ENCODE measurements at places on chromosomes 1 and 21.

DNA sequence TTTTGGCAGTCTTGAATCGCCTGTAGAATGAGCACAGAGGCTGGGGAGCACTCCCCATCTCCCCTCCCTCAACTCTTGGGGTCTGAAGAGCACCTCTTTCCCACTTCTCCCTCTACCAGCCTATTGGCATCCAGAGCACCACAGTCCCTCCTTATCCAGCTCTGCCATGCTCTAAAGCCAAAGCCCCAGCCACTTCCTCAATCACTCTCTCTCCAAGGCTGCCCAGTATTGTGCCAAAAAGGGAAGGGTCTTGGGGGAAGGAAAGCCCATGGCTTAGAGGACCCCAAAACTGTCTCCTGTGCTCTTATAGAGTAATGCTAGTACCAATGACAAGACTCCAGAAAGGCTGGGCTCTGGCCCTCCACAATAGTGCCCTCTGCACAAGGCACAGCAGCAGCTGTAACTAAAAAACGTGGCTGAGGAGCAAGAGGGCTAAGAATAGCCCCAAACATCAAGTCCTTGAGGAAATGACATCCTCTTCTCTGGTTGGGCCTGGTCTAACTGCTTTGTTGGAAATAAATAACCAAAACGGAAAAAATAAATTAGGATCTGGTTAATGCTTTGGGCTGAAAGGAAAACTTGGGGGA lies 28.4 kb downstream of the SLC27A3 start:
- no peak for DNase-seq

GRCh38 chr1:50490640-50491039 lies 67.4 kb upstream of the DMRTA2 start:
- DNase-seq, result no peak

DNA sequence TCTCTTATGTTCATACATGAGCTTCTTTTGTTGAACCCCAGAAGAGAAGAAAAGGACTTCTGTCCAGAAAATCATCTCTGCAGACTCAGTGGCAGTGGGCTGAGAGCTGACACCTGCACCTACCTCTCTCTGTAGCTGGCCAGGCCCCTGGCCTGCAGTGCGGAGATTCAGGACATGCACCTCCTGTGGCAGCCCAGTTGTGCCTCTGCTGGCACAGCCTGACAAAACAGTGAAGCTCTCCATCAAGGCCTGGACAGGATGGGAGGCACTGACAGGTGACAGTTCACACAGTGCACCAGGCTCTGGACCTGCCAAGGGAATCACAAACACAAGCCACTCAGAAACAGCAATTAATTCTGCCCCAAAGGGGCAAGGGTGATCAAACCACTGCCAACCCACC lies 88.8 kb downstream of the TGFBR3 start:
- no peak for DNase-seq

DNA sequence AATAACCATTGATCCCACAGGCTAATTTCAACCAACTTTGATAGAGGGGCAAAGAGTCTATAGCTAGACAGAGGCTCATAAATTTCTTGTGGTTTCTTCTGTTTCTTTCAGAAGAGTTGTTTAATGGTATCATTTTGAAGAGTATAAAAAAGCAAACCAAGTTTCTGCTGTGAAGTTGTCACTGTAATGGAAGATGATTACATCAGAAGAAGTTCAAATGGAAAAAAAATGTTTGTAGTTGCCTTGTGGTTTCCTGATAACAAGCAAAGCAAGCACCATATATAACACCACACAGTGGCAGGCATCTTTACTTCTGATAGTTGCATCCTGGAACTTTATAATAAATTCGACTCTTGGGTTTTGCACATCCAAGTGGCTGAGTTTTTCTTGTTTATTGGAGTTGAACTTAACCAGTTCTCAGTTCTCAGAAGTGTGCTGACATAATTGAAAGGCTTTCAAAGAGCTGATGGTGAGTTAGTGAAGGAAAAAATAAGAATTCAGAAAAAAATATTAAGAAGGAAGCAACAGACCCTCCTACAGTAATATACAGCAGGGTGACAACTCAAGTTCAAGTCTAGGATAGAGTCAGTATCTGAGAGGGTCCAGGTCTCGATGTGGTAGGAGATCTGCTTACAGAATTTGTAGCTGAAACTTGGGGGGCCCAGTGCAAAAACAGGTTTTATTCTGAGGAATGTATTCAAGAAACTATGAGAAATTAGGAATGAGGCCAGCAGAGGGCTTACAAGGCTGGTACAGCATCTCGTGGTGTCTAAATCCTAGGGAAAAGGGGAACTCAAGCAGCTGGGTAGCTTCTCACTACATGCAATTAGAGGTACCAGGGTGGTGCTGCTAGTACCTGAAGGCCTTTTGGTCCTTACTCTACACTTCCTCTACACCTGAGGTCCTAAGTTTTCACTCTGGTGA lies 123.5 kb downstream of the CRB1 start:
- DNase-seq, result no peak

DNA sequence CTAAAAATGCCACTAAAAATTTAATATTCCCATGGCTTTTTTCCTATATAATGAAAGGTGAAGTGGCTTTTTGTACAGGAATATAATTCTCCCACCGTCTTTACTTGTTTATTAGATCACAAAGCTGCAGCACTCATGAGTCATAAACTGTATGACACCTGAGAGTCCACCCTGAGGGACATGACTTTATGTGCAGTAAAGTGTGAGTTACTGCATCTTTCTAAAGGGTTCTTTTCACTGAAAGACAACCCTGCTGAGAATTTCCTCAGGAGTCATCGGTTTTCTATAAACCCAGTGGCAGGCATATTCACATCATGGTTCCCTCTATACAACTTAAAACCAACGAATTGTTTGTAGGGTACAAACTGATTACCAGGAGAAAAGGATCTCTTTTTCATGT lies 77.4 kb downstream of the APP start:
- DNase-seq, result no peak

DNA sequence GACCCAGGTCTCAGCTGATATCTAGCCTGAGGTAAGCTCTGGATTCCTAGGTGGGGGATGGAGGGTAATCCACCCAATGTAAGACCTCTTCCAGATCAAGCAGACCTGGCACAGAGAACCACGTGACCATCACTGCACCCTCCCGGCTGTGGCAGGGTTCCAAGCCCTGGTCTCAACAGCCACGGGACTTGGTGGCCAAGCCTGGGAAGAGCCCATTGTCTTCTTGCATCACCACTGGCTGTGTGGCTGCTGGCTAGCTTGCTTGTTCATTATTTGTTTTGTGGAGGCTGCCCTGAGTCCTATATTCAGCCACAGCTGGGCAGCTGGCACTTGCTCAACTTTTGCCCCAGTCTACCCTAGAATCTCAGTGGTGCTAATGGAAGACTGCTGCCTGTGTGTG lies 24.1 kb upstream of the NFASC start:
- DNase-seq, result no peak

GRCh38 chr1:154191990-154192461 lies at the start of gene TPM3:
Gene TPM3, minus strand, starts transcription at chr1:154192100. Its CDS starts 82 bp downstream, at chr1:154192018.
- DNase-seq, result no peak

- DNase-seq, result no peak
Measured at GRCh38 chr1:116351914-116352313, 21.1 kb upstream of the ATP1A1 start.

GRCh38 chr1:215418876-215419447 lies 148.1 kb upstream of the KCTD3 start:
- DNase-seq, result no peak

- DNase-seq, result no peak
Measured at GRCh38 chr1:2136386-2137235, 58.0 kb downstream of the FAAP20 start.

GRCh38 chr1:150186789-150187559 lies 37.3 kb downstream of the PLEKHO1 start:
- no peak for DNase-seq

GRCh38 chr1:24857507-24858133 lies 72.5 kb downstream of the RUNX3 start:
- DNase-seq, result no peak

GRCh38 chr1:183079712-183080388 lies 56.6 kb downstream of the LAMC1 start:
- DNase-seq, result no peak

GRCh38 chr1:222250376-222250775 lies 297.5 kb downstream of the HHIPL2 start:
- DNase-seq, result no peak

DNA sequence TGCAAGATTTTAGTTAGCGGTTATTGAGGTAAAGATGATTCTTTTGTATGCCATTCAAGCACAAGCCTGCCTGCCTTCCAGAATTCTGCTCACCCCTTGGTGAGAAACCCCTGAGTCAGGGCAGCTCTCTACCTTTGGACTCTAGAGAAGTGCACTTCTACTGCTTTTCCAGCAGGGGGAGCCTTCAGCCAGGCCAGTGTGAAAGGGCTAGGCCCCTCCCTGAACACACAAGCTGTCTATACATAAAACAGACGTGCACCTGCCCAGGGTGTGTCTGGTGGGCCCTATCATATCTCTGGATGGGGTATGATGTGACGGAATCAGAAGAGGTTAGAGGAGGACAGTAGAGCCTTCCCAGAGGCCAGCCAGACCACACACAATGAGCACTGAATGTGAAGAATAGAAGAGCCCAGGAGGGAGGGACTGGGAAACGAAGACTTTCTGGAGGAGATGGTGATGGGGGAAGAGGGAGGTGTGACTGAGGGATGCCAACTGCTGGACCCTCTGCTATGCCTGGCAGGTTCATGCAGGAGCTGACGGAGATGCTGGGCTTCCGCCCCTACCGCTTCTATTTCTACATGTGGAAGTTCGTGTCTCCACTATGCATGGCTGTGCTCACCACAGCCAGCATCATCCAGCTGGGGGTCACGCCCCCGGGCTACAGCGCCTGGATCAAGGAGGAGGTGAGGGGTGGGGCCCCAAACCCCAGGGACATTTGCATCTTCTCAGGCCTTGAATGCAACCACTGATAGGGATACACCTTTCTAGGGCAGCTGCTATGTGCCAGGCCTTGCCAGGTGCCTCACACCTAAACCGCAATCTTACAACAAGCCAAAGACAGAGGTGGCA lies 13.0 kb upstream of the KCNC4 start:
- DNase-seq, result peak; percentile 34

- DNase-seq, result no peak
Measured at GRCh38 chr1:94602802-94603625, 61.5 kb upstream of the F3 start.

GRCh38 chr1:20494609-20495311 lies 8.8 kb upstream of the CAMK2N1 start:
- no peak for DNase-seq

GRCh38 chr1:118862755-118863154 lies 125.4 kb downstream of the TBX15 start:
- no peak for DNase-seq

- DNase-seq, result peak; percentile 4
Measured at GRCh38 chr1:51234721-51235425, 1.2 kb upstream of the RNF11 start.

- DNase-seq, result no peak
Measured at GRCh38 chr1:109570414-109570813, 22.0 kb downstream of the GNAI3 start.

GRCh38 chr1:47662068-47662467 lies 224.2 kb downstream of the FOXD2 start:
- no peak for DNase-seq

All from activated CD4-positive, CD25-positive, alpha-beta regulatory T cell (primary cell).